Stimulated activated CD4-positive, alpha-beta T cell treated with anti-CD3 and anti-CD28 coated beads, Interleukin-1b, Interleukin-23, amount 100 ng/mL, for 1 hour (primary cell): ENCODE measurements at places on chromosomes 3 and 15.

DNA sequence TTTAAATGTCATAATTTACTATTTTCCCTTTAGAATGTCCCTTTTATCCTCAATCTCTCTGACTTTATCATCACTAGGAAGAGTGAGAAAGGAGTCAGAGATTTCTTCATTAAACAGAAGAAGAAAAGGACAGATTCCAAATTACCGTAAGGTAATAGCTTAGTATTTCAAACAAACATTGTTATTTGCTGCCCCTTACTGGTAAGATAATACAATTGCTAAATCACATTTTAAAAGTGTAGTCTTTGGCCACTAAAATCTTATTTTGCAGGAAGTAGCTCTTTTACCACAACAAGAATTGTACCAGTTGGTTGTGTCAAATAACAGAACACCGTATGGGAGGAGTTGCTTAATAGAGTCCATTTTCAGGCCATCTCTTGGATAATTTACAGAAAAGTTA, 53.7 kb downstream of the CGGBP1 start:
- no peak for DNase-seq

DNA sequence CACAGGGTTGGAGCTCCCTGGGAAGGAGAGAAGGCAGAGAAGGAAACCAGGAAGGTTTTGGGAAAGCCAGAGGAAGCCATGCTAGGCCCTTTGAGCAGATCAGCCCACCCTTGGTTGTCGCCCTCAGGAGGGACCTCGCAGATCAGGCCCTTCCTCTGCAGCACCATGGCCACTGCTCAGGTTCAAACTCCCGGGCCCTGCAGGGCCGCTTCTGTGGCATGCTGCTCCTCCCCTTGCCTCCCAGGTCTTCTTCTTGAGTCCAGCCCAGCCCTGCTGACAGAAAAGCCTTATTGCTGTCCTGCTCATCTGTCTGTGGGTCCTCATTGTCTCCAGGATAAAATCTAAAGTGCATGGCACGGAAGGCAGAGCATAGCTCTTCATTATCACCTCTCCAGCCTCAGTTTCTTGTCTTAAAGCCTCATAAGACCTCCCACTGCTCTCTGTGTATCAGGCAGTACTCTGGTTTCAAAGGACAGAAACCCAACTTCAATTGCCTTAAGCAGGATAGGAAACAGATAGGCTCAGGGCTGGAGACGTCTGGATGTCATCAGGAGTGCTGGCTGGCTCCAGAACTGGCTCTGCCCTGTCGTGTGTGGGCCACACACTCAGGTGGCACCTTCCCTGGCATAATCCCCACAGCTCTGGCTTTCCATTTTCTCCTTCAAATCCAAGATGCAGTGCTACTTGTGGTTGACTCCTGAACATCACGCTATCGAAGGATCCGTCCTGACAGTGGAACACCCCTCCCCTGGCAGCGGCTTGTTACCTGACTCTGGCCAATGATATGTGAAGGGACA, 118.5 kb downstream of the EEFSEC start:
- no peak for DNase-seq

DNA sequence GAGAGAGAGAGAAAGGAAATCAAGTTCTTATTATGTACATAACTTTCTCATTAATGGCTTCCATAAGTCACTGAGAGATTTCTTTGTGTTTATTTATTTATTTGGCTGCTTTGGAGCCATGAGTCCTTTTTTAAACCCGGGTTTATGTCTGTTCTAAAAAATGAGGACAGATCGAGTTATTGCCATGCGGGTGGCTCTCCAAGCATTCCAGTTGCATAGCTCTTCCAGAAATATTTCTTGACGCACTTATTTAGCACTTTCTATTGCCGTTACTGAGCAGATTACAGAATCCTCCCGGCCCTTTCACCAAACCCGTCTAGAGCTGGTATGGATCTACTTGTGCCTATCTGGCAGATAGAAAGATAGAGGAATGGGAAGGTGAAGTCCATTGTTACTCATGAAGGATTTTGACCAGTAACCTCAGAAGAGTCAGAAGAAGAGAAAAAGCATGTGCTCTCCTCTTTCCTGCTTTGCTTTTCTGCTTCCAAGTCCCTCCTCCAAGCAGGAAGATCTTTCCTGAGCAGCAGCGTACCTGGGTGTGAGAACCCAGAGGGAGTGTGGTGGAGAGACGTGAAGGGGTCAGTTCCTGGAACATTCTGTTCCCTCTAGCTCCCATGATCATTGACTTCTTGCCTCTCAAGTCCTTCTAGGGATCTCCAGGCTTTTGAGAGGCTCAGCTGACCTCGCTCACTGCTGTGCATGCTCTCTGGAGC, 112.8 kb downstream of the LPP start:
- no peak for DNase-seq

- no peak for DNase-seq
These were observed 45.4 kb upstream of the GOLM2 start for GRCh38 chr15:44243141-44243540.

GRCh38 chr15:90891346-90891949, 7.1 kb downstream of the FES start:
- no peak for DNase-seq

GRCh38 chr3:154364849-154365248, 40.6 kb upstream of the DHX36 start:
- no peak for DNase-seq

GRCh38 chr3:110956081-110956480, 115.5 kb upstream of the NECTIN3 start:
- DNase-seq, result no peak
